ENCODE measurements at places on chromosomes 1 and 21.

- DNase-seq: no peak
These were observed 92.9 kb upstream of the IVNS1ABP start for GRCh38 chr1:185409763-185410528.

GRCh38 chr1:15188678-15189077 lies 35.1 kb downstream of the TMEM51 start:
- no peak for DNase-seq

DNA sequence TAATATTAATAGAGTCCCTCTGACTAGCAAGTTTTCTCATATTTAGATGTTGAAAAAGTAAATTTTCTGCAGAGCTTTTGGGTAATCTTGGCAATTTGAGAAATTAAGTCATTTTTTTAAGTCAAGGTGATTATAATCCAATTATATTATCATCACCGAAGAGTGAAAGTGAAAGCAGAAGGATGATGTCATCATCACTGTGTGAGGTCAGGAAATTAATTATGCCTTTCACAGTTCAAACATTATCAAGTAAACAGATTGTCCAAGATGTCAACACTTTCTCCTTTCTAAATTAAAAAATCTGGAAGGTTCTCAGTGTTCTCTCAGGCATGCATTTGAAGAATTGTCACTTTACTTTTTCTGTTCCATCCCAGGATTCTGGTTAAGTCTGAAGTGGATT lies 296.0 kb downstream of the TBX15 start:
- DNase-seq: no peak

DNA sequence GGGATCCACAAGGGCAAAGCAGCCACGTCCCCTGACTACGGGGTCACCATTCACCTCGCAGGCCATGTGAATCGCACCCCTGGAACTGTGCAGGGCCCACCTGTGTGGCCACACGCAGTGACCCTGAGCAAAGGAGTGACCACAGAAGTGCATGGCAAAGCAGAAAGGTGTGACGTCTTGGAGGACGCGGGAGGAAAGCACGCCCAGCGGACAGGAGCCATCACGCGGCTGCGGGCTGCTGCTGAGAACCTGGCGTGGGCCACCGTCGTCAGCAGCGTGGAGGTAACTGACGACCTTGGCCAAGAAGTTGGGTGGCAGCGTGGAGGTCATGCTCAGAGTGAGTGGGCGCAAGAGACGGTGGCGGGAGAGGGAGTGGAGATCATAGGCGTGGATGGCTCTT lies 76.7 kb upstream of the C1orf174 start:
- DNase-seq: no peak

- no peak for DNase-seq
These were observed 2.5 kb downstream of the FMN2 start for GRCh38 chr1:240094041-240094722.

DNA sequence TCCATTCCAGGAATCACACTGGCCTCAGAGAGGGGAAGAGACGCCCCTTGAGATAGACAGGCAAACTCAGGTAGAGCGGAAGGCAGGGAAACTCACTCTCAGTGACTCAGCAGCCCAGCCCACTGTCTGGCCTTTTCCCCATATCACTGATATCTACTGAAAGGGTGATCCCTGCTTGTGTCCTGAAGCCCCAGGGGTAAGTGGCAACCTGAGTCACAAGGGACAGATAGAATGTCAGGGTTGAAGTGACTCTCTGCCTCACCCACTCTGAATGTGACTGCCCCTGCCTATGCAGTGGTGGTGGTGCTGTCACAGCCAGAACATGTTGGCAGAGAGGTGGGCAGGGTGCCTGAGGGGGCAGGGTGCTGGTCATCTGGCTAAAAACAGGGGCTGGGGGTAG lies 157.5 kb upstream of the FGGY start:
- no peak for DNase-seq
